ENCODE measurements at places on chromosomes 2 and 18. TPM values are rescaled to one million over a fixed set of nuclear protein-coding genes. Genes with fewer than 3 reads are reported as not detected.

GRCh38 chr2:130251873-130252620 lies 53.8 kb upstream of the TUBA3E start:
- no peak for DNase-seq

GIGYF2 gene
- 68.7 TPM for total RNA-seq

ALLC gene
- total RNA-seq, result 11.4 TPM

GPBAR1 gene
- total RNA-seq, result 21.1 TPM

DNA sequence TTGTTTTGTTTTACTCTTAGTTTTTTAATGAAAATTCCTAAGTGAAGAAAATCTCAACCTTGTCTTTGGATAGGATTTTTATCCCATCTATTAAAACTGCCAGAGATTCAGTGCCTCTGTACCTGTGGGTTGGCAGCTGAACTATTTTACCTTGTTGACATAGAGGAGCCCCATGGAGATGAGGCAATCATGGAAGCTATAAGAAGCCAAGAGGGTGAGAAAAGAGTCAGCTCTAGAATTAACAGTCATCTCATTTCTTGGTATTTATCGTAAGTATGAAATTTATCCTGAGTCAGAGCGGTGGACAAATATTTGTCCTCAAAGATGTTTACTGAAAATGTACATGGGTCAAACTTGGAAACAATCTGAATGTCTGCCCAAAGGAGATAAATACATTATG lies 35.8 kb upstream of the PGAP1 start:
- DNase-seq, result no peak
